ENCODE measurements at places on chromosomes 12 and 14. TPM values are rescaled to one million over a fixed set of nuclear protein-coding genes. Genes with fewer than 3 reads are reported as not detected.

Gene CLEC6A
- polyA plus RNA-seq: not detected

Gene PIP4K2C
- polyA plus RNA-seq: 5.7 TPM

Gene MUCL1
- polyA plus RNA-seq: not detected

Gene PZP
- polyA plus RNA-seq: 0.06 TPM

Gene TTLL5
- polyA plus RNA-seq: 7.1 TPM

Gene RTL1
- polyA plus RNA-seq: not detected

Gene NRL
- 4.7 TPM for polyA plus RNA-seq

Gene AMN
- polyA plus RNA-seq: 2.2 TPM

DNA sequence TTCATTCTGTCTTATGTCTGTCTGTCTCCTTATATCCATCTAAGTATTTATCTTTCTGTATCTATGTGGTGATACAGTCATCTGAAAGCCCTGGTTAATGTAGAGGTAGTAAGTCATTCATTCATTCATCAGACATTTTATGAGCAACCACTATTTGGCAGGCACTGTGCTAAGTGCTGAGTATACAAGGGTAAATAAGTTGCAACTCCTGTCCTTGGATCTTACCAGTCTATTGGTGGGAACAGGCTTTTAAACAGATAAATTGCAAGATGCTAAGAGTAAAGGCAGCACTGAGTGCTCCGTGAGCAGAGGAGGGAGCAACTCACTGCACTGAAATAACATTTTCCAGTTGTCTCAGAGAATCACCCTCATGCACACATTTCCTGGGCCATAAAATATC is 68.6 kb downstream of the TMEM30B start:
- no peak for DNase-seq

GRCh38 chr14:25231004-25231403 is 181.1 kb upstream of the STXBP6 start:
- DNase-seq: no peak

DNA sequence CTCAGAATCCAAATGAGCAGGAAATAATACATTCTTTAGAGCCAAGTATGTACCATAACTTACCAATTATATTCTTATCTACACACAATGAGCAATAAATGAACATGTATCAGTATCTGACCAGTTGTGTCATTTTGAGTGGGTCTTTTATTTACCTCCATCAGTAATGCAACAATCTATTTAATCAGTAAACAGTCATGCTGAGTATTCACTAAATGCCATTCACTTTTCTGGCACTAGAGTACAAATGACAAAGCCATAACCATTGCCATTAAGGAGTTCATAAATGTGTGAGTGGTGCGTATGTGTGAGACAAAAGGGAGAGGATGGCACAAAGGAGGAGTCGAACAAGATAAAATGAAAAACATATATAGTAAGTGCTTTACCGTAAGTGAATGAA is 1.5 kb upstream of the STRAP start:
- DNase-seq: no peak

- DNase-seq: no peak
Observed at GRCh38 chr14:102659797-102660196, 67.3 kb downstream of the RCOR1 start.

- DNase-seq: no peak
Observed at GRCh38 chr12:114678718-114679117, 5.3 kb downstream of the TBX3 start.

DNA sequence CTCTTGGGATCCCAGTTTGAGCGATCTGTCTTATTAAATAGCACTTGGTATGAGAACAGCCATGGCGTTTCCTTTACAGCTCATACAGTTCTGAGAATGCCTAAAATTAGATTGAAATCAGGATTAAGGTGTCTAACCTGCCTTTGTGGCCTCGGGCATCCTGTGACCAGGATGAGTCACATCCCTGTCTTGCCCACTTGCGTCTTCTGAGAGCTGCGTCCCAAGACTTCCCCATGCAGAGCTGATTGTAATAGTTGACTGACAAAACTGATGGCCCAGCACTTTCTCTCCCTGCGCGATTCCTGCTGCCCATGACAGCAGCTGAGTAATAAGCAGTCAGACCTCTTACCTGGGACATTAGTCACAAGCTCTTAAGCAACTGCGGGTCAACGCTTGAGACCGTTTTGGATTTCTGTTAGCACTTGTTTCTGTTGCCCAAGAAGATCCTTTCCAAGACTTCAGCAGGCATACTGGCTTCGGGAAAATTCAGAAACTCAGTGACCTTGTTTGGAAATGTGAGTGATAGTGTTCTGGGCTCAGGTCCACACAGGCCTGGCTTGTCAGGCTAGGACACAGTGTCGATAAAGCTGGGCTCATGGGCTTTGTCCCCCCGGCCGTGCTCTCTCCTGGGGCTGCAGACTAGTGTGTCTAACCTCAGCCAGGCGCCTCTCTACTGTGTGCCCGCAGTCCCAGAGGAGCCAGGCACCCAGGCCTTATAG is 169.9 kb upstream of the HIF1A start:
- peak; percentile 81 for DNase-seq

DNA sequence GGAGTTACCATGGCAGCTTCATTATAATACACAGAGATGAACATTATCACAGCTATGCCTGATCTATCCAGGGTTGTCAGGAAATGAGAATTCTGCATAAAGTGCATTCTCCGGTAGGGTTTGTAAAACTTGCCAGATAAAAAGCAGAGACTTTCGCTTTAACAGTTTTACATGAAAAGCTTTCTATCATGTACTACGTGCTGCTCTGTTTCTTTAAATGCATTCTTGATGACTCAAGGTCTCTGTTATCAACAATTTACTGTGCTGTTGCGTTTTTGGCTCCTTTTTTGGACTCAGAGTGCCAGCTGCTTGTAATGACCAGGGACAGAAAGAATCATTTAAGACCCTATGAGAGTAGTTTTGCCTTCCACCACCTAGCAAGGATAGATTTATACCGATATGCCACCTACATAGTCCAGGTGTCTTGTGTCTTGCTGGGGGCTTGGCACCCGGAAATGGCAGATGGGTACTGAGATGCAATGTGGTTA is 371.2 kb downstream of the BTG1 start:
- no peak for DNase-seq

DNA sequence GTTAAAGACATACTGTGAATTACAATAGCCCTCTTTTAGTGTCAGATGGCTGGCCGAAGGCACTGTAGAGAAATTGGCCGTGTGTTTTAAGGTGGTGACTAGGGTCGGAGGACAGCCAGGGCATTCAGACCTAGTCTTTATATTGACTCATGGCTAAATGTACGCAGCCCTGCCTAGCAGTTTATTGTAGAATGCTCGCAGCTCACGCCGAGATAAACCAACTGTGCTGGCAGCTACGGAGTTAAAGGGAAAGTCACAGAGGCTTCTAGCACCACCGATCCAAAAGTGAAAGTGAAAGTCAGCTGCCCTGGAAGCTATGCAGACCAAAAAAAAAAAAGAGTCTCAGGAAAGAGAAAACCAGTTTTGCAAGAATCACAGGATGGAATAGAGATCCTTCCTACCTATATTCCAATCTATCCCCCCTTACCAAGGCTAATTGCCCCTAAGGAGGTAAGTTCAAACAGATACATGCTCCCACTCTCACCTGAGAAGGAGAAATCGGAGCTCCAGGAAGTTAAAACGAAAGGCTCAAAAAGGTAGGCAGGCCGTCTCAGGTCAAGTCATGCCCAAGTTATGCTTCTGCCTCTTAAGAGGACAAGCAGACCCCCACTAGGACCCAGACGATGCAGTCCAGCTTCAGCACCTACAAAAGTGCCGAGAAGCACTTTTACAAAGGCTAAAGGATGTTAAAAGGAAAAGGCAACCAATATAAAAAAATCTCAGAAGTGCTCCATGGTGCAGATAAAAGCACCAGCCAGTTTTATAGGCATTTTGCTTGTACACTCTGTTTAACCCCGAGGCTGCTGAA is 24.8 kb downstream of the KLRK1 start:
- peak; percentile 77 for DNase-seq

DNA sequence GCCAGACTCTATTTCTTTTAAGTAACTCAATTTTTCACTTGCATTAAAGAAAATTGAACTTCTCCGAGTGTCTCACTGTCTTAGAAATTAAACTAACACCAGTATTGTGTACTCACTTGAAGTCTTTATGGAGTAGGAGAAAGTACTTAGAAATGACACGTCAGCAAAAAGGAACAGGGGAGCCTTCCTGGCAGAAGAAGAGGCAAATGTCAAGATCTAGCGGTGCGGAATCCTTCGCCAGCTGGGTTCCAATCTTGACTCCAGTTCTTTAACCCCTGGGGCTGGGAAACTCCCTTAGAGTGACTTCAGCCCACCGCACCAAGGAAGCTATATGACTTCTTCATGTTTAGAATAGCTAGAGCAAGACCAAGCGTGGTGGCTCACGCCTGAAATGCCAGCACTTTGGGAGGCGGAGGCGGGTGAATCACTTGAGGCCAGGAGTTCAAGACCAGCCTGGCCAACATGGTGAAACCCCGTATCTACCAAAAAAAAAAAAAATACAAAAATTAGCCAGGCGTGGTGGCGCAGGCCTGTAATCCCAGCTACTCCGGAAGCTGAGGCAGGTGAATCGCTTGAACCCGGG is 34.4 kb downstream of the WBP11 start:
- DNase-seq: peak; percentile 76

DNA sequence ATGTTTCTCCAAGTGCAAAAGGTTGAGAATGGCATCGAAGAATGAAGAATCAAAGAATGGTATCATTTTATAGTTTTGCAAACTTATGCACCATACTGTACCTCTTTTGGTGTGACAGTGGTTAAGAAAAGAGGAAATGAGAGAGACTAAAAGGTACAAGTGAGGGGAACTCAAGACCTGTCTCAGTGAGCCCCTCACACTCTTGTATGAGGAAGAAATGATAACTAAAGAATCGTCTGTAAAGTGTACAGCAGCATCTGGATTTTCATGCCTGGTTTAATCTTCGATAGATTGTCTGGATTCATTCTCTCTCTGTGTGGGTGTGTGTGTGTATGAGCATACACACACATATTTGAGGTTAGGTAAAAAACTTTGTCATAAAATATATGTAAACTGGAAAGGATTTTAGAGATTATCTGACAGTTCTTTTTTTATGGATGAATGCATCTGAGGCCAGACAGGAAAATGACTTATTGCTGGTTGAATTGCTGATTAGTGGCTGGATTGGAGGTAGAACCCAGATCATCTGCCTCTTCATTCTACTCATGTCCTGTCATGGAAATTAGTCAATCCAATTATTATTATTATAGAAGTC is 16.0 kb upstream of the SLC38A2 start:
- no peak for DNase-seq

DNA sequence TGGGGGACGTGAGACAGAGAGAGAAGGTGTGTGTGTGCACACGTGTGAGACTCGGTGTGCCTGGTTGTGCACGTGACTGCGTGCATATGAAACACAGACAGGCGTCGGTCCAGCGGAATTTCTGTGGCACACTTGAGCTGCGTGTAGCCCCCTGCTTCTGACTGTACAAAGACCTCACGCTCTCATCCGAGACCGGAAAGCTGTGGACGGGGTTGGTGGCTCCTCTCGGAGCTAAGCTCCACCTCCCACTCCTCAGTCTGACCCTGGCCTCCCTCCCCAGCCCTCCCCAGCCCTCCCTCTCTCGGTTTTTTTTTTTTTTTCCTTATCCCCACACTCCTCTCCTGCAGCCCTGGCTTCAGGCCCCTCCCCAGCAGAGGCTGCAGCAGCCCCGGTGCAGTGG is 8.3 kb upstream of the C14orf180 start:
- DNase-seq: no peak

DNA sequence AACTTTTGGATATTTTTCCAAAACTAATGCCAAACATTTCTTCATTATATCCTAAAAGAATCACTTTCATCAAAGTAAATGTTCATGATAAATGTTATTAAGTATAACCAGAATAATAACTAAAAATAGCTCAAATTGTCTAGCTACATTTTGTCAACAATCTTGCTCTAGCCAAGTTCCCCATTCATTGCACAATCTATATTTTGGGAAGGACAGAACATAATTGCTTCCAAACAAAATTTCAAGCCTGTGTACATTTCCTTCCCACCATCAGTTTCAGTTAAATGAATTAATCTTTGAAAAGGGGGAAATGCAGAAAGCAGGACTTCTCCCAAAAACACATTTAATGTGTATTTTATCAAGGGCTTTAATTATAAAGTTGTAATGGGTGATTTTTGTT is 98.0 kb upstream of the PLEKHG7 start:
- DNase-seq: no peak

- DNase-seq: no peak
Observed at GRCh38 chr12:93723568-93723930, 46.4 kb downstream of the CRADD start.

GRCh38 chr12:88834226-88834625 is 254.0 kb upstream of the KITLG start:
- DNase-seq: no peak

GRCh38 chr12:121649322-121649721 is 20.1 kb downstream of the MORN3 start:
- no peak for DNase-seq

DNA sequence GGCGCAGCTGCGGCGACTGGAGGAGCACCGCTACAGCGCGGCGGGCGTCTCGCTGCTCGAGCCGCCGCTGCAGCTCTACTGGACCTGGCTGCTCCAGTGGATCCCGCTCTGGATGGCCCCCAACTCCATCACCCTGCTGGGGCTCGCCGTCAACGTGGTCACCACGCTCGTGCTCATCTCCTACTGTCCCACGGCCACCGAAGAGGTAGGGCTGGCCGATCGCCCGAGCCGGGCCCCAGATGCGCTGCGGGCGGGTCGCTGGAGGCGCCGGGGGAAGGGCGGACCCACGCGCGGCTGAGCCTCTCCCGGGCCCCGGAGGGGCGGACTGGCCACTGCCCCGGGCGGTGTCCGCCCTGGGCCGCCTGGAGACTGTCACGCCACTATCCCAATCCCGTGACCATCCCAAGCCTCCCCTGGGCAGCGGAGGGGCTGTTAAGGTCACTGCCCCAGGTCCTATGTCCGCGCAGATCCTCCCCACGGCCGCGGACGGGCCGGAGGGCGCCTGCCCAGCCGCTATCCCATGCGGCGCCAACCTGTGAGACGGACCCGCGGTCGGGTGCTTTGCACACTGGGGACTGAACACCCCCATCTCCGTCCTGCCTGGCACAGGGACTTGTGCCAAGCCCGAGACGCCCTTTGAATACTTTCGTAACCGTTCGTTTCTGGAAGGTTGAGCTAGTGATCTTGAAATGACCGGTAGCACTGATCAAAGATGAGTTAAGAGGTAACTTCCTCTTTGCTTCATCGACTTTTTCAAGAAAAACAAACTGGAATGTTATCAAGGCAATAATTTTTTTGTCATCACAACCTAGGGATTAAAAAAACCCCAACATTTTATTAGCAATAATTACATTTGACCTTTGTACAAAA is 725 bp downstream of the CHPT1 start:
- peak; percentile 91 for DNase-seq

- no peak for DNase-seq
Observed at GRCh38 chr12:120013659-120014380, 24.8 kb downstream of the BICDL1 start.

GRCh38 chr14:60174352-60175254 is 9.4 kb upstream of the DHRS7 start:
- DNase-seq: no peak

- DNase-seq: no peak
Observed at GRCh38 chr12:42364692-42365091, 38.7 kb downstream of the PPHLN1 start.

GRCh38 chr12:107014055-107014454 is 27.1 kb upstream of the MTERF2 start:
- DNase-seq: no peak

- no peak for DNase-seq
Observed at GRCh38 chr12:92437452-92437851, 265.3 kb upstream of the PLEKHG7 start.
